ENCODE measurements at places on chromosomes 7 and 10.

GRCh38 chr10:58086144-58086762 is 181.4 kb downstream of the IPMK start:
- DNase-seq, result no peak

GRCh38 chr7:28747404-28747803 is 210.7 kb downstream of the TRIL start:
- DNase-seq, result no peak

DNA sequence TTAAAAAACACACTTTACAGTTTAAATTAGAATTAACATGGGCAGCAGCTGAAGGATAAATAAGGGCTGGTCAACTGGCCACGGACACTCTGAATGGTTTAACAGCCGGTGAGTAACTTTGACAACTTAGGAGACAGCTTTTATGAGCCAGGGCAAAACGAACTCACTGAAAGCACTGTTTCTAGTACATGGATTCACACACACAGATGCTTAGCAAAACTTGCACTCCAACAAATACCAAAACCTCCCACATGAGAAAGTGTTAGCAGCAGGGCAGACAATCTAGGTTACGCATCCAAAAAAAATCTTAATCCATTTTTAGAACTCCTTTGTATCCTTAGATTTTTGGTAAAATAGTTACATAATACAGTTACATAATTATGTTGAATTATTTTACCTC is 486.4 kb downstream of the PHTF2 start:
- no peak for DNase-seq

GRCh38 chr10:44990302-44990655 is 10.4 kb upstream of the ZNF22 start:
- DNase-seq, result no peak

GRCh38 chr10:30466445-30466844 is 32.5 kb downstream of the MAP3K8 start:
- DNase-seq, result no peak

DNA sequence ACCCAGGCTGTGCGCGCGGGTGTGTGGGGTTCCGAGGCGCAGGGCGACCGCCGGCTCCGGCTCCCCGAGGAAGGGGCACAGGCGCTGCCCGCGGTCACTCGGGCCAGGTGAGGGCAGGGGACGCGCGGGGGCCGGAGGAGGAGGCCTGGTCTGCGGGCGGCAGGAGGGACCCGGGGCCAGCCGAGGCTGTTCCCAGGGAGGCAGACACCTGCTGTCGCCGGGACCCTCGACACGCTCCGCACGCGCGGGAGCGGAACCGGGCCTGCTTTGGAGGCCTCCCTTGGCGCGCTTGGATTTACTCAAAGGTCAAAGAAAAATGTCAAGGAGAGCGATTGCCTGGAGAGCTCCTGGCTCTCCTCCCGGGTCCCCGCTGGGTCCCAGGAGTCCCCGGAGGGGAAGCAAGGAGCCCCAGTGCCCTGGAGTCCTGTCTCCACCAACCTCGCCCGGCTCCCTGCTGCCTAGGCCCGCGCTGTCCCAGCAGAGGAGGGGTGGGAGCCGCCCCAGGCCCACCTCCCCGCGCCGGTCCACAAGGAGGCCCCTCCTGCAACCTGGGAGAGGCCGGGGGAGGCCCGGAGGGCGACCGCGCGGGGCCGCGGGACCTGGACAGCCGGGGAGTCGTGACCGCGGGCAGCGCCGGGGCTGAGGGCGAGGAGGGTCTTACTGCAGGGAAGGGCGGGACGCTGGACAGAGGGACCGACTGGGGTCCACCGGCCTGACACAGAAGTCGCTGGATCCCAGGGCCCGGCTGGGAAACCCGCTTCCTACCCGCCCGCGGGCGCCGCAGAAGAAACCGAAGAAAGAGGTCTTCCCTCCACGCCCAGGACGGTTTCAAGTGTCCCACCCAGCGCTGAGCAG is 348.9 kb downstream of the DNAJB6 start:
- DNase-seq, result no peak

GRCh38 chr10:43083764-43084163 is 6.9 kb downstream of the RET start:
- no peak for DNase-seq

GRCh38 chr7:87046456-87046855 is 13.0 kb downstream of the ELAPOR2 start:
- DNase-seq, result no peak

GRCh38 chr10:79360499-79361342 is 13.5 kb downstream of the PPIF start:
- DNase-seq, result no peak

GRCh38 chr7:1747004-1747801 is 77.1 kb downstream of the ELFN1 start:
- DNase-seq, result no peak

DNA sequence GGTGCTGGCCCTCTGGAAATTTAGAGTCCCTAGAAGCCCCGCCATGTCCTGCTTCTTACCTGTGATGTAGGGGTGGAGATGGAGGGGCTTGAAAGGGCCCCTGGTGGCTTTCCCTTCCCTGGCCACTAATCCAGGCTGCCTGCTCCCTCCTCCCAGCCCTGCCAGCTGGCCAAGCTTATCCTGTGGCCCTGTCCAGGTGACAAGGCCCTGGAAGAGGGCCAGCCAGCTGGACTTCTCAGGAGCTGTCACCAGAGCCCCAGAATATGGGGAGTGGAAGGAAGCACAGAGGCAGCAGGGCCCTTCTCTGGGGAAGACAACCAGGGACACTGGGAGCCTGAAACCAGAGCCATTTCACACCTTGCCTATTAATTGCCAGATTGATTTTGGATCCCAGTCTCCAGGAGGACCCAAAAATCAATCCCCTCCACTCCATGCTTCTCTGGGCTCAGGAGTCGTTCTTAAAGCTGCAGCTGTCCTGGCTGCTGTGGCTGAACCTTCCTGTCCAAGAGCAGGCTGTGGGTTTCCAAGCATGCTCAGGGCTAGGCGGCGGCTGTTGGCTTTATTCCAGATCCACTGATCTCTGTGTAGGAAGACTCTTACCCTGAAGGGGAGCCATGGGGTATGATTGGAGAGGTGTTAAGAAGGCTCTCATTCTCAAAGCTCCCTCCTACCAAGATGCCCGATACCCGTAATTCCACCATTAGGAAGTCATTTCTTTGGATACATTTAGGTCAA is 52.6 kb upstream of the PCBD1 start:
- no peak for DNase-seq

GRCh38 chr10:3255075-3255474 is 82.5 kb upstream of the PITRM1 start:
- no peak for DNase-seq

- DNase-seq, result no peak
These were observed 106.0 kb downstream of the UPF2 start for GRCh38 chr10:11936389-11937152.

DNA sequence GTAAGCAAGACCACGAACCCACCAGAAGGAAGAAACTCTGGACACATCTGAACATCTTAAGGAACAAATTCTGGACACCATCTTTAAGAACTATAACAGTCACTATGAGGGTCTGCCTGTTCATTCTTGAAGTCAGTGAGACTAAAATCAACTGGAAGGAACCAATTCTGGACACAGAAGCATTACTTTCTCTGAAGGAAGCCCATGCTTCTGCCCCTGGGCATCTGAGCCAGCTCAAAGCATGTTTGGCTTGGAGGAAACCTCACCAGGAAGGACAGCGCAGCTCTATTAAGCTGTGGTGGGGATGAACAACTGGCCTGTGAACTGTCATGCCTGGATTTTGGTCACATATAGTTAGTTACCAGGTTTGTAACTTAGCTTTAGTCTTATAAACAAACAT is 132.4 kb upstream of the GDF10 start:
- no peak for DNase-seq

Data from NCI-H1105 (cell line).